Adrenal gland (tissue), 19 donors: ENCODE measurements at places on chromosomes 6 and 20.
A peak's percentile ranks its signal among the peaks of the same experiment; 100 is the strongest.

GRCh38 chr6:40210628-40211056 is 276.4 kb upstream of the MOCS1 start:
- H3K36me3 ChIP-seq = no peaks in the 10 kb centered on the region
- no peaks in the 10 kb centered on the region for H3K4me1 ChIP-seq
- H3K4me3 ChIP-seq = no peak overlapping the region
- H3K27me3 ChIP-seq = peaks cover 5% of the 10 kb centered on the region
- H3K27ac ChIP-seq = no peak overlapping the region

GRCh38 chr6:9112544-9112943 is 677.2 kb upstream of the SLC35B3 start:
- no peak overlapping the region for H3K4me3 ChIP-seq
- no peaks in the 10 kb centered on the region for H3K36me3 ChIP-seq
- no peak for DNase-seq
- H3K4me1 ChIP-seq = no peaks in the 10 kb centered on the region
- H3K27me3 ChIP-seq = no peaks in the 10 kb centered on the region

GRCh38 chr6:42409581-42409980 is 42.1 kb downstream of the TRERF1 start:
- no peak for DNase-seq
- no peak overlapping the region for H3K4me3 ChIP-seq
- H3K27me3 ChIP-seq = no peaks in the 10 kb centered on the region
- H3K4me1 ChIP-seq = peaks cover 10% of the 10 kb centered on the region
- H3K36me3 ChIP-seq = no peaks in the 10 kb centered on the region

DNA sequence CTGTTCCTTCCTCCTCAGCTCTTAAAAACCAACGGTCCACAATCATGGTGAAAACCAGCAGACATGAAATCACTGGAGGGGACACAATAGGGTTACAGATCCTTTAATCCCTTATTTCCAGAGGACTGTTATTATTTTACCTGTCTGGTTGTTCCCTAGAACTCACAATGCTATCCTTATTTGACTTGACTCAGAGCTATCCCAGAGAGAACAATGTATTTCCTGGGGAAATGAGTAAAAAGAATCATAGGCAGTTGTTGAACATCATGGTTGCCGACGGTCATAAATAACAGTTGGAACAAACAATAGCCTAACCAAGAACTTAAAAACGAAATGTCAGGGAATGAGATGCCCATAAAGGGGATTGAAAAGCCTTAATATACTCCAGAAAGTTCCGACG is 9.3 kb downstream of the OR2H1 start:
- H3K27ac ChIP-seq = no peak overlapping the region
- H3K27me3 ChIP-seq = no peaks in the 10 kb centered on the region
- no peaks in the 10 kb centered on the region for H3K36me3 ChIP-seq
- H3K4me1 ChIP-seq = no peaks in the 10 kb centered on the region

DNA sequence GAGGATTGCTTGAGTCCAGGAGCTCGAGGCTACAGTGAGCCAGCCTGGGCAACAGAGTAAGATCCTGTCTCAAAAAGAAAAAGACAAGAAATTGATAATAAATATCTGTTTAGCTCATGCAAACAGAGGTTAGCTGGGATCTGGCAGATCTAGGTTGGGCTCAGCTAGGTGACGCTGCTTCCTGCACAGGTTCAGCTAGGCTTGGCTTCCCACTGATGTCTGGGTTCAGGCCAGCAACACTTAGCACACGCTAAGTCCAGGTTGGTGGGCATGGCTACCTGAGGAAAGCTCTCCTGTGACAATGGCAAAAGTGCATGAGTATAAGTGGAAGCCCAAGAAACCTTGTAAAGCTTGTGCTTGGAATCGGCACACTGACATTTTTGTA is 48.7 kb downstream of the RIN2 start:
- H3K4me1 ChIP-seq = peaks cover 12% of the 10 kb centered on the region
- no peaks in the 10 kb centered on the region for H3K27me3 ChIP-seq
- DNase-seq = no peak
- H3K27ac ChIP-seq = peak overlapping the region; percentile 47
- no peak overlapping the region for H3K4me3 ChIP-seq

GRCh38 chr20:60200305-60200918 is 242.2 kb downstream of the CDH26 start:
- no peaks in the 10 kb centered on the region for H3K27me3 ChIP-seq
- H3K4me1 ChIP-seq = no peaks in the 10 kb centered on the region
- H3K4me3 ChIP-seq = no peak overlapping the region
- no peaks in the 10 kb centered on the region for H3K36me3 ChIP-seq

DNA sequence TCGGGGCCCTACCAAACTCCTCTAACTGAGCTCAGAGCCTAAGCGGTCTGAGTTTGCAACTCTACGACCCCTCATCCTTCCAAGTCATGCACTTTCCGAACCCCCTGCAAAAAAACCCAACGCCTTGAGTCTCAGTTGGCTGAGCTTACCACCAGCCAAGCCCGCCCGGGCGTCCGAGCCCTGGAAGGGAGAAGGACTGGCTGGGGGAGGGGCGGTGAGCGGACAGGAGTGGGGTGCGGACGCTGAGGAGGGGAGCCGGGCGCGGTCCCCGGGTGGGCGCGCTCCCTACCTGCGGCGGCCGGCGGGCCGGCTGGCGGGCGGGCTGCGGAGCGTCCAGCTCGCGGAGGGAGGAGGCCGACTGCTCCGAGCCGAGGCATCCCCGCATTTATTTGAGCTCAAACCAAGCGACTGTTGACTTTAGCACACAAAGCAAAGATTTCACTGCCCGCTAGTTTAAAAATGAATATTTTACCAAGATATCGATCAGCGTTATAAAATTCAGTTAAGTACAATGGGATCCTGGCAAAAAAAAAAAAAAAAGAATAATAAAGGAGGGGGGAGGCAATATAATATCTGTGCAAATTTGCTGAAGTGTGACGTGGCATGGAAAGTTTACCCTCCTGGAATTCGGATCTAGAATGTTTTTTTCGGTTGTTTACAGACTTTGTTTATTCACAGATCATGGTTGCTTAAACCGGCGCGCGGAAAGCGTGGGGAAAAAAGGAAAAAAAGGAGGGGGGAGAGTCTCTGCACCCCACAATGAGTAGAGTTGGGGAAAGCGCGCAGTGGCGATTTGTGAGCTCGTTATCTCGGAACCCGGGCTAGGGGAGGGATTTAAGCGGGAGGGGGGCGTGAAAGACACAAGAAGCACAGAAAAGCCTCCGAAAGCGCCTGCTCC is 5.9 kb downstream of the FOXA2 start:
- H3K27me3 ChIP-seq = peaks cover 78% of the 10 kb centered on the region
- DNase-seq = no peak
- no peak overlapping the region for H3K4me3 ChIP-seq
- H3K27ac ChIP-seq = no peak overlapping the region
- no peaks in the 10 kb centered on the region for H3K36me3 ChIP-seq

DNA sequence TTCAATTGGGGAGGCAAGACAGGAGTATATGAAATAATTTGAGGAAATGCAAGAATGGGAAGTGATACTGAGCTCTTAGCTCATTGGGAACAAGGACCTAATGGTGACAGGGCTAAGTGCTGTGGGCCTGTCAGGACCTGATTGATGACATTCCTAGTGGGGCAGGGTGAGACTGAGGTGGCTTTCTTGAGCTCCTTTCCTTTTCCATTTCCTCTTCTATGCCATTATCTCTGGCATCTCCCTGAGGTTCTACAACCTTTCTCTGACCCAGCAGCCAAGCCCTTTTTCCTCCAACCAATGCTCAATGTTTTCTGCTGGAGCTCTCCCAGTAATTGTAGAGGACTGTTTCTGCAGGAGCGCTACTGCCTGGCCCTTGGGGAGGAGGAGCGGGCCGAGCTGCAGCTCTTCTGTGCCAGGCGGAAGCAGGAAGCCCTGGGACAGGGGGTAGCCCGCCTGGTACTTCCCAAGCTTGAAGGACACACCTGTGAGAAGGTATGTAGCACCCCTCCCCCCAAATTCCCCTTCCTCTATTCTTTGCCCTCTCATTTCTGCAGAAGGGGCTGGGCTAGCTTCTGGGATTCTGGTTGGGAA is 2.8 kb upstream of the TOMM6 start:
- peaks cover 7% of the 10 kb centered on the region for H3K36me3 ChIP-seq
- no peak for DNase-seq
- H3K27me3 ChIP-seq = no peaks in the 10 kb centered on the region
- H3K4me1 ChIP-seq = peaks cover 33% of the 10 kb centered on the region
- no peak overlapping the region for H3K27ac ChIP-seq

DNA sequence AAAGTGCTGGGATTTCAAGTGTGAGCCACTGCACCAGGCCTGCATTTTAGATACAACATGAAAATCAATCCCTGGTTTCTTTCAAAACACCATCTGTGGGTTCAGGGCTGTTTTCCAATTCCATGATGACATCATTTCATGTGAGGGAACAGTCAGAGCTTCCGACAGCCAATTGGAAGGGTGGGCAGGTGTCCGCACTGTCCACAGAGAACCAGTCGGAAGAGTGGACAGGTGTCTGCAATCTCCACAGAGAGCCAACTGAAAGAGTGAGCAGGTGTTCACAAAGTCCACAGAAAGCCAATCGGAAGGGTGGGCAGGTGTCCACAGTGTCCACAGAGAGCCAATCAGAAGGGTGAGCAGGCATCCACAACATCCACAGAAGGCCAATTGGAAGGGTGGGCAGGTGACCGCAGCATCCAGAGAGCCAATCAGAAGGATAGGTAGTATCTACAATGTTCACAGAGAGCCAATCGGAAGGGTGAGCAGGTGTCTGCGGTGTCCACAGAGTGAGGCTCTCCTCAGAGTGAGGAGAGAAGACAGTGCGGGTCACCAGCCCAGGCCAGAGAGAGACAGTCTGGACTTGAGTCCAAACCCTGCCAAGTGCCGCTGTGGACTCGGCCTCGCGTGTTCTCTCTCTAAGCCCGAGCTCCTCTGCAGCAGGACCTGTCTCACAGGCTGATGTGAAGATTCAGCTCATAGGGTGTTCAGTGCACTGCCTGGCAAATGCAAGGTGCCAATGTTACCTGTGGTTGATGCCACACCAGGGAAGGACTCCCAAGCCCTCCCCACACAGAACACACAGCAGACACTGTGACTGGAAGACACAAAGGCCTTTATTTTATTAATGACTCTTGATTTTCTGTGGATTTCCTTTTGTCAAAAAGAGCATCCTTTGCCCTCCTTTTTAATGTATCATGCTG is 57.3 kb downstream of the DLL1 start:
- no peaks in the 10 kb centered on the region for H3K36me3 ChIP-seq
- no peak for DNase-seq
- no peaks in the 10 kb centered on the region for H3K4me1 ChIP-seq
- no peak overlapping the region for H3K27ac ChIP-seq
- H3K4me3 ChIP-seq = no peak overlapping the region

DNA sequence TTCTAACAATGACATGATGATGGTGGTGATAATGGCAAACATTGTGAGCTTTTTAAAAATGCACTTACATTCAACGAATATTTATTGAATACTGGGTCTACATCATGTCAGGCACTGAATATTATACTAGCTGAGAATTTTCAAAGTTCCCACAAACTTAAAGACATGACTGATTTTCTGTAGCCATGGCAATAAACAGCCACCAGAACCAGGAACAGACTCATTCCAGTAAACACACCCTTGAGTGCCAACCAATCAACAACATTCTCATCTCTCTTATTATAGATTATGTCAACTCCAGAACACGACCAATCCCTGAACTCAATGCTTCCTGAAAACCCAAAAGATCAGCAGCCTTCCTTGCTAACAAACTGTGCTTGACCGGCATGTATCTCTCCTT is 212.4 kb upstream of the RUNX2 start:
- H3K27me3 ChIP-seq = no peaks in the 10 kb centered on the region
- no peak overlapping the region for H3K27ac ChIP-seq
- DNase-seq = no peak
- H3K36me3 ChIP-seq = no peaks in the 10 kb centered on the region

DNA sequence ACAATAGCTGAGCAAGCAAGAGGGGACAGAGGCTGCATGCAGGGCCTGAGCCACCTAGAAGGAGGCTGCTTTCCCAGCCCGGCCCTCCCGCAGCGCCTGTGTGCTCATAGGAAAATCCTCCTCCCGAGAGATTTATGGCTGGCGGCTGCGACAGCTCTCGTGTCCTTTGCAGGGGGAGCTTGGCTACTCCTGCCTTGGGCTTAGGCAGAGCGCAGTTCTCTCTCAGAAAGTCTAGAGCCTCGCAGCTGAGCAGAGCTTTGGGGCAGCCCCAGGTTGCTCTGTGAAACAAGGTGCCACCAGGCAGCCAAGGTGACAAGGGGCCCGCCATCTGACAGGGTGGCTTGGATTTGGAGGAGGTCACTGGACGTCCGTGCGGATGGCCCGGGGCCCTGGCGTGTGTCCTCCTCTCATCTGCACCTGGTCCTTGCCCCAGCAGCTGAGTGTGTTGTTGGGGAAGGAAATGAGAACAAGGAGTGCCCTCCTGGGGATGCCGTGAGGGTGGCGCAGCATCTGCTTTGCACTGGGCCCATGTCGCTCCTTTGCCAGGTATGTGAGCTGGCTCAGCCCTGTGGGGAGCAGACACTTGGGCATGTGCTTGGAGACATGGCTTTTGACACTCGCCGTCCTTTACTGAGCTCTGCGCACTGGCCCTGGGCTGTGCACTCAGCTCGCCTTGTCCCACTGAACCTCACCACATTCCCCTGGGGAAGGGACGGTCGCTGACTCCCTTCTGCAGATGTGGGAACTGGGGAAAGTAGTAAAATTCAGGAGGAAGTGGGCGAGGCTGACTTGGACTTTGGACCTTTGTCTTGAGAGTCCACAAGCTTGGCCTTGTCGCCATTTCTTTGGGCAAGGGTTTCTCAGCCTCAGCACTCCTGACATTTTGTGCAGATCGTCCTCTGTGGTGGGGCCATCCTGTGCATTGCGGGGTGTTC is 41.9 kb downstream of the EDN3 start:
- DNase-seq = no peak
- no peaks in the 10 kb centered on the region for H3K27me3 ChIP-seq
- no peaks in the 10 kb centered on the region for H3K36me3 ChIP-seq
- H3K4me1 ChIP-seq = no peaks in the 10 kb centered on the region

DNA sequence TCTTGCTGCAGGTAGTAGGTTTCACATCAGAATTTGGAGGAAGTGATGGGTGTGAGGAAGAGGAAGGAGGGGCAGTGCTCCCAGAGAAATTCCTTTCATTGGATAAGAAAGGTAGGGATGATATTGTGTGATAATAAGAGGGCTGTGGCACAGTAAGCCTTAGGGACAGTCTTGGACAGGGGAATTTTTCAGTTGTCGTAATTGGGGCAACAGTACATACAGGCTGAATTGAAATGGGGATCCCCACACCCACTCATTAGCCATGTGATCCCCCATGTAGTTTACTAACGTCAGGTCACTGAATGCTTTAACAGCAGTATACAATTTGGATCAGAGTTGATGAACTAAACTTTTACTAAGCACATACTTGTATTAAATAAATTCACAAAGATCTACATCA is 79.4 kb downstream of the FOXO3 start:
- H3K27me3 ChIP-seq = no peaks in the 10 kb centered on the region
- peaks cover 30% of the 10 kb centered on the region for H3K4me1 ChIP-seq
- no peak overlapping the region for H3K27ac ChIP-seq
- no peak for DNase-seq
